ENCODE measurements at places on chromosomes 2 and 18.

- DNase-seq: no peak
These were observed 431.2 kb downstream of the LPIN1 start for GRCh38 chr2:12177455-12178288.

GRCh38 chr18:56662502-56662901, 11.3 kb downstream of the WDR7 start:
- DNase-seq: no peak

- no peak for DNase-seq
These were observed 449.7 kb upstream of the CWC22 start for GRCh38 chr2:180456801-180457200.

- DNase-seq: no peak
These were observed 27.3 kb downstream of the NCL start for GRCh38 chr2:231436957-231437356.

GRCh38 chr18:4987452-4988405, 209.3 kb downstream of the AKAIN1 start:
- no peak for DNase-seq

DNA sequence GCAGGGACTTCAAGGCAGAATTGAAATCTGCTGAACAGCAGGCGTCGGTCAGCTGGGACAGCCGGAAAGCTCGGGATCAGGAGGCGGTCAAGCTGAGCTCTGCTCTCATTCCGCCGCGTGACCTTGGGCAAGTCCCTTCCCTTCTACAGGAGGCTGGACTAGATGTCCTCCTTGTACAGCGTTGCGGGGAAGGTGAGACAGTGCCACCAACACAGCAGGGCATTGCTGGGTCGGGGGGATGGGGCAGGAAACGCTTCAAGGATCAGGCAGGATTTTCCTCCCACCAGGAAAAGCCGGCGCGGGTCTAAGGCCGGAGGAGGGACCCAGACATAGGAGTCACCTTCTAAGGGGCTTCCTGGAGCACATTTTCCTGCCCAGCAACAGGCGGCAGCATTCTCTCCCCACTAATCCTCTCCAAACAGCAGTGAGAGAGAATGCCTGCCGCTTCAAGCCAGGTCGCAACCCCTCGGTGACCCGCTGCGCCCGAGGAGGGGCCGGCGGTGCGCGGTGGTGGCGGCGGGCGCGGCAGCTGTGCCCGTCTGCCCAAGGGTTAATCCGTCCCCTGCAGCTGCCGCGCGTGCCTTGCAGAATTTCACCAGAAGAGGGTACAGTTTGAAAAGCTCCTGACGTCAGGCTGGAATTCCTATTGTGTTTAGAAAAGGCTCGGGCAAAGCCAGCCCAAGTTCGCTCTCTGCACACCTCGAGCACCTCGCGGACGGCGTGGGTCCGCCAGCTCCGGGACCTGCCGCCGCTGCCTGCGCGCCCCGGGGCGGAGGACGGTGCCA, at the start of gene KCNF1:
TSS of gene KCNF1 (plus strand) at position 644 of the 785 bp plus-strand sequence. CDS start 493 bp downstream, outside the sequence.
- no peak for DNase-seq

- peak; percentile 55 for DNase-seq
These were observed 3.1 kb downstream of the EGR4 start for GRCh38 chr2:73290049-73290839.

DNA sequence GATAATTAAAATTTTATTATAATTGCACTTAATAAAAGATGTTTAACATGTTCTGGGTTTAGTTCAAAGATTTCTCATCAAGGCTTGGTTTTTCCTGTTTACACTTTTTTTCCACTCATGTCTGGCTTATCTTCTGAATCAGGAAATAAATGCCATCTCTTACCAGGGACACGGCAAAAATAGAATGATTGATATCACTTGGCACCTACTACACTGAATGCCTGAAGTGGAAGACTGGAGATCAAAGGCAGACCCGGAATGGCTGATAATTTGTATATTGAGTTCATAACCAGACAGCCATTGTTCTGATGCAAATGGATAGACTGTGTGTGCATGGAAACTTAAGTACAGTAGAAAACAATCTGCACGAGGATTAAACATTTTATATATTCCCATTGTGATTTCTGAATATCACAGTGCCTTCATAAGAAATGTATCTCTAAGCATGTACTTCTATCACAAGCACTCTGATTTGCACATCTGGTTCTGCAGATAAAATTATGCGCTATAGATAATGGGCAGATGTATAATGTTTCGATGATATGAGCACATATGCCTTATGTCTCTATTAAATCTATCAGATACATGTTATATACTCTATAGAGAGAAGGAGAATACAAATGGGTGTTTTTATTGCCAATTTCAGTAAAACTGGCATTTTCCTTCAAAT, 304.8 kb downstream of the RND3 start:
- DNase-seq: no peak

GRCh38 chr18:33844232-33844631, 266.2 kb downstream of the ASXL3 start:
- no peak for DNase-seq

DNA sequence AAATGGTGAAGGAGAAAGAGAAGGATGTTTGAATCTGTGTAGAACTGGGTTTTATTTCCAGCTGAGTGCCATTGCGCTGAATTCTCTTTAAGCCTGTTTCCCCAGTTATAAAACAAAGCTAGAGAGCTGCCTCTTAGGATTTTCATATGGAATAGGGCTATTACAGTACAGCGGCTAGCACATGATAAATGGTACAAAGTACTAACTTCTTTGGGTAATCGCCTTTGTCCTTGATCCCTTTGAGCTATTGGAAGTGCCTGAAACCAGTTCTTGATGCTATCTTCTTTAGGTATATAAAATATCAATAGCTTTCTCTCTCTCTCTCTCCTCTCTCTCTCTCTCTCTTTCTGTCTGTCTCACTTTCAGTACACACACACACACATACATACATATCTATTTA, 71.3 kb downstream of the SOX11 start:
- DNase-seq: no peak

DNA sequence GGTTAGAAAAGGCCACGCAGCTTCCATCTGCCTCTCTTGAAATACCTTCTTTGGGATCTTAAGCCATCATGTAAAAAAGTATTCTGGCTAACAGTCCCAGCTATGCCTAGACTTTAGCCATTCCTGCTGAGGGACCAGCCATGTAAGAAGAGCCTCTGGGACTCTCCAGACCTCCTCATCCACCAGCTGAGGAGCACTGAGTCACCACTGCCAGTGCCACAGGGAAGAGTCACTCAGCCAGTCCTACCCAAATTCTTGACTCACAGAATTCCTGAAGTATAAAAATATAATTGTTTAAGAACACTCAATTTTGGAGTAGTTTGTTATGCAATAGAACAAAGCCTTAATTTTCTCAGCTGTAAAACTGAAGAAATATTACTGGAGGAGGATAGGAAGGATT, 436.7 kb downstream of the ZEB2 start:
- DNase-seq: no peak

DNA sequence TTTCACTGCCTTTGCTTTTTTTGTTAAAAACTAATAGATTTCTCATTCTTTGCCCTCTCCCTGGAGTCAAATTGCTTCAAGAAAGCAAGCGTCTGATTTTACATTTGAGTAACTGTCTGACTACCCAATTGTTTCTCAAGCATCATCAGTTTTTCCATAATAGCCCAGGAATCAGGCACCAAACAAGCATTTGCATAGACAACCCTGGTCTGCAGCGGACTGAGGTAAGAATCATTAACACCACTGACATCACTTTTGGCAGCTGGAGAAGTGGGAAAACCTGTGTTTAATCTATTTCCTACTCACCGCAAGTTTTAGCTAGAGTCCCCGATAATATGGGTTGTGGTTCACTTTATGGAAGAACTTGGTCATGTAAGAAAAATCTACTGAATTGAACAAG, 55.7 kb downstream of the IRS1 start:
- DNase-seq: no peak

DNA sequence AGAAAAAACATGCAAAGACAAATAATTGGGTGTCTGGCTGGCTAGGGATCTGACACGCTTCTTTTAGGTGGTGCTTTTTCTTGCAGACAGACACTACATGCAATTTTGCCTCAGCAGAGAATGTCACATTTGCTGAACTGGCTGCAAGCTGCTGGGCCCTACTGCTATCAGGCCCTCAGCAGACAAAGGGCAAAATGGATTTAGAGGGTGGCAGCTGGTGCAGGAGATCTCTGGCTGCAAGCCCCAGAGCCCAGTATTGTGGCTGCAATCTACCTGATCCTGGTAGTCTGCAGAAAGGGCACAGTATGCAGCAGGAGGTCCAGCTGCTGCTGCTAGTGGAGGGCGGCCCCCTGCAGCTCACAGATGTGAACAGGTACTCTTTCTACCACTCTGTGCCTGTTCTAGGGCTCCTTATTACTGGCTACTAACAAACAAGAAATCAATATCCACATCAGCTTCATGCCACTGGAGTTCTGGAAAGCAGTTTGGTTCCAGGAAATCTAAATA, 796.7 kb upstream of the CELF4 start:
- no peak for DNase-seq

GRCh38 chr2:236061899-236062298, 106.3 kb downstream of the GBX2 start:
- no peak for DNase-seq
